Stromal cell of bone marrow (primary cell): ENCODE measurements at places on chromosomes 3 and 15.

DNA sequence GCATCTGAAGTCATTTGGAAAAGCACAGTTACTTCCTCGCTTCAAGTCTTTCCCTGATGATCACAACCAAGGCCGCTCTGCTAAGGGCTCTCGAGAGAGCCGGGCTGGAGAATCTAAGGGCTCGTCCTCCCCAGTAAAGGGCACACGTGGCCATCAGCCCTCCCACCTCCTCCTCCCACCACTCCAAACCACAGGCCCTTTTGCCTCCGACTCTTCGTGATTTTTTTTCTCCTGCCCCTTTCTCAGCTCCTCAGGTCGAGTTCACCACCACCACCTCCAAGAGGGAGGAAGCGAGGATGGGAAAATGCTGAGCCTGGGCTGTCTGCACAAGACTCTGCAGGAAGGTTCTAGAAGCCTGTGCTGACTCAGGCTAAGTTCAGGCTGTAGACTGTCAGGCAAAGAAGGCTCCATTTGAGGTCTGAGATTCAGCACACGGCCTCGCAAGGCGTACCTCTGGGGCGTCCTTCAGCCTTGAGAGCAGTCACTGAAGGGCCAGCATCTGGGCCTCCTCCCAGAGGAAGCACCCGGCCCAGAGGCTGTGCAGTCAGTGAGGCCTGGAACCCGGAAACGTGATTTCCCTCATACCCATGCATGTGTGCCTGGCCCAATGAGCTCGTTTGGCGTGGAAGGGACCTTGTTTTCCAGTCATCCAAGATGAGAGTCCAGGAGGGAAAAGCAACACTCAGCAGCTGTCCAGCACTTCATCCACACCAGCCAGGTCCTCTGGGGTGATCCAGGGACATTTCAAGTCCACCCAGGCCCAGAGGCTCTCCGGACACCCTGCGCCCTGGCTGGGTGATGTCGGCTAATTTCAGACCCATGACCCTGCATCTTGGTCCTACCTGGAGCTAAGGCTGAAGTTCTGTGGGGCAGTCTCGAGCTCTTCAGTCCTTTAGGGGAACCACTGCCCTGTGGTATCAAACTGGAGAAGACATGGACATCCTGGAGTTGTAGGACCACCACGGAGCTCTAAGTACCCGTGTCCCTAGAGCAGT, 196.8 kb downstream of the XXYLT1 start:
- DNase-seq = no peak

GRCh38 chr3:39641274-39641673, 168.1 kb upstream of the MYRIP start:
- no peak for DNase-seq

GRCh38 chr3:130934442-130935089, 40.7 kb downstream of the ATP2C1 start:
- no peak for DNase-seq

DNA sequence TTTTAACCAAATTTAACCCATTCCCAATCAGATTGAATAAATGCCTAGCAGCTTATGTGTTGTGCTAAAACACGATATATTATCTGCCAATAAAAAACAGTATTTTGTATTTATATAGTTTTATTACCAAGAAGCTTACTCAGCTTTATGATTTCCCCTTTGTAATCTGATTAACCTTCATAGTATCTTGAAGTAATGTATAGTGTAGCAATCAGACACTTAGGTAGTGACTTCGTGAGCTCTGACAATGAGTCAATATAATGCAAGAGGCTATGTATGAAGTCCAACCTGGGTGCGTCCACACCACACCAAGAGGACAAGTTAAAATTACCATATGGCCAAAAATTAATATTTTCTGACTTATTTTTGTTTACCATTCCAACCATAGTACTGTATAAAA, 2.1 kb upstream of the CNBP start:
- no peak for DNase-seq

DNA sequence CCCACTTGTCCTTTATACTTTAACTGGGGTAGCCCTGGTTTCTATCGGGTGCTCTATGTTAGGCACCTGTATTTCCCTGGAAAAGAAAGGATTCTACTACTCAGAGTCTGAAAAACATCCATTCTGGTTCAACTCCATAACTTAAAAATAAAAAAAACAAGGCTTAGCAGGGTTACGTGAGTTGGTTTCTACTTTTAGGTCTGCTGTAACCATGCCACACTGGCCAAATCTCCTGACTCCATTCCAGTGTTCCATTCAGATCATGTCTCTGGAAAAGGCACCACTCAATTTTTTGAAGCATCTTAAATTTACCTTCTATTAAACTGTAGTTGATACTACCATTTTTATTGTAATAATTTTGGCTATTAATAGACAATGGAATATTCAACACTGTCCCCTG, 62.1 kb downstream of the CAPN3 start:
- no peak for DNase-seq

GRCh38 chr15:74750751-74751150, 2.1 kb downstream of the CYP1A2 start:
- DNase-seq = no peak

DNA sequence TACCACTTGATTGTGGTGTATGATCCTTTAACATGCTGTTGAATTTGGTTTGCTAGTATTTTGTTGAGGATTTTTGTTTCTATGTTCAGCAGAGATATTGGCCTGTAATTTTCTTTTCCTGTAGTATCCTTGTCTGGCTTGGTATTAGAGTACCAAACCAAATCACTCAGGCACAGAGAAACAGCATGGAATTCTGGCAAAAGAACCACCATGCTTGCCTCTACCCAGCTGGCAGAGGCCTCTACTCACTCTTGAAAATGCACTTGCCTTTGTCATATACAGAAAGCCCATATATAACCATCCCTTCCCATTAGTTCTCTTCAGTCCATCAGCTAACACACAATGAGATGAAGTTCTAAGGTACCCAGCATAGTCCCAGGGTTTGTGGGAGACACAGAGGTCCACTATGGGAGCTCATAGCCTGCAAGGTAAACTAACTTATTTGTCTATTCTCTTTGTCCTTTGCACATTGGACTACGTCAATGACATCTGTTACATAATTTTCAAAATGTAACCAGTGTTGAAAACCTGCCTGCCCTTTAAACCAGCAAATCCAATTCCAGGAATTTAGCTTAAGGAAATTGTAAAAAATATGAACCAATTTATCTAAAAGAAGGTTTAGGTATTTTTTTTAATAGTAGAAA, 82.1 kb upstream of the POMGNT2 start:
- no peak for DNase-seq

DNA sequence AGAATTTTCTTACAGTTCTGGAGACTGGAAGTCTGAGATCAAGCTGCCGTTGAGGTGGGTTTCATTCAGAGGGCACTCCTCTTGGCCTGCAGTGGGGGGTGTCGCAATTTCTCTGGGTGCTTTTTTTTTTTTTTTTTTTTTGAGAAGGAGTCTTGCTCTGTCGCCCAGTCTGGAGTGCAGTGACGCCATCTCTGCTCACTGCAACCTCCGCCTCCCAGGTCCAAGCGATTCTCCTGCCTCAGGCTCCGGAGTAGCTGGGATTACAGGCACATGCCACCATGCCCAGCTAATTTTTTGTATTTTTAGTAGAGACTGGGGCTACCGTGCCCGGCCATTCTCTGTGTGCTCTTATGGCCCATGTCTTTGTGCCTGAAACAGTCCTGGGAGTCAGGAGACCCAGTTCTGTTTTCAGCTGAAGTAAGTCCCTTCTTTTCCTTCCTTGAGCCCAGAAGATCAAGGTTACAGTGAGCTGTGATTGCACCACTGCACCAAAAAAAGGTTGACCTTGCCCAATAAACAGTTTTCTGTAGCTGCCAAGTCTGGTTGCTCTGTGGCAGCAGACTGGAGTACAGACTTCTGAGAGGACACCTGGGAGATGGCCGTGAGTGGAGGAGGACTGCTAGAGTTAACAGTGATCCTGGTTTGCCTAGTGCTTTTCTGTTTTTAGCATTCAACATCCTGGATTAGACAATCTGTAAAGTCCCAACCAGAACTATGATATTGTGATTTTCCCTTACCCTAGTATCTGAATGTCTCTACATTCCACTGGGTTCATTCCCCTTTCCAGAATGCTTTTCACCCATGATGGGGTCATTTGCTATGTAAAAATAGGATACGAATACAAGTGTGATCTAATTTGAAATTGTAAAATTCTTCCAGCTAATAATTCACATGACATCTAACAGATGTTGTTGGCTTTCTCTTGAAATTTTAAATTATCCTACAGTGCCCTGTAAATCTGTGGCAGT, 76.6 kb upstream of the RNF7 start:
- DNase-seq = no peak

GRCh38 chr3:65564483-65564882, 474.2 kb downstream of the MAGI1 start:
- DNase-seq = no peak

DNA sequence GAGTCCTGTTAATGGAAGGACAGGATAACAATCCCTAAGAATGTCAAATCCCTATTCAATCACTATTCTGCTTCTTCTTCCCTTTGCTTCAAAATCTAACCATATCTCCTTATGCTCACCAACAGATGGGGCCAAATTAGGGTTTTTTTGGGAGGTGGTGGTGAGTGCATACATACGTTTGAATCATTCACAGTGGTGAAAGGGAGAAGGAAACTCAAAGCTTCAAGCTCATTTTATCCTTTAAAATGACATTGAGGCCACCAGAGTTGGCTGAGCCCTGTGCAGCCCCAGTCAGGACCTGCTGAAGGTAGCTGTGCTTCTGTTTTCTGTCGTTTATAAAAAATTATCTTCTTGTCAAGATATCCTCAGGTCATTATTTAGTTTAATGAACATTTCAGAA, 607.5 kb upstream of the AGTR1 start:
- DNase-seq = no peak

- peak; percentile 51 for DNase-seq
Measured at GRCh38 chr15:57861034-57861638, 154.6 kb downstream of the POLR2M start.

DNA sequence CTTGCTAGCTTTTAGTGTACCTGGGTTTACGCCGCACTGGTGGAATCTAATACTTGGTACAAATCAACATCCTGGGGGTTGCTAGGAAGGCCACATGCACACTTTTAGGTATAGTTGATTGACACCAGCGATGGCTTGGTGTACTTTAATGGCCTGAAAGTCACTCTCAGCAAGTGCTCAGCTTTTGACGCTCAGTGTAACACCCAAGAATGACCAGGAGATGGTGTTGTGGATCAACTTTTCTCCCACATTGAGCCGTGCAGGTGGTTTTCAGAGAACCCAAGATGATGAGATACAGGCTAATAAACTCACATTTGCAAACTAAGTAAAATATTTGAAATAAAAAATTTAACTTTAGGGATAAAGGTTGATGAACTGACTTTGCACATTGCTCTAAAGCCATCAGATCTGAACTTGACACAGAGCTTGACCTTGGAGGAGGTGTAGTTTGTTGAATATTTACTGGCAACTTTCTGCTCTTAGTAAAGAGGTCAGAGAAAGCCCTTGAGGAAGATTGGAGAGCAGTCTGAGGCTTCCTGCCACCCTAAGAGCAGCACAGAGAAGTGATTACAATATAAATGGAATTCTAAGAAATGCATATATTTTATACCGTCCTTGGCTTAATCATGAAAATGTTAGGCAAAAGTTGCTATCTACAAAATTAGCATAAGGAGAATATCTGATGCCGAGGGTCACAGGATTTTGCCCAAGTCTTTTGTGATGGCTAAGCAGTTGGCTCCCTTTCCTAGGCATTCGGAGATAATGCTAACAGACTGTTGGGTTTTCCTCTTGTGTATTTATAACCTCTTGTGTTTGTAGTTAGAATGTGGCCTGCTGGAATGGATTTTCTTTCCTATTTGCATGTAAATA, 143.4 kb upstream of the RASGRP1 start:
- no peak for DNase-seq

- DNase-seq = peak; percentile 54
Measured at GRCh38 chr15:71440489-71441110, 325.3 kb downstream of the THSD4 start.

GRCh38 chr3:185984203-185984602, 46.4 kb upstream of the TRA2B start:
- no peak for DNase-seq

DNA sequence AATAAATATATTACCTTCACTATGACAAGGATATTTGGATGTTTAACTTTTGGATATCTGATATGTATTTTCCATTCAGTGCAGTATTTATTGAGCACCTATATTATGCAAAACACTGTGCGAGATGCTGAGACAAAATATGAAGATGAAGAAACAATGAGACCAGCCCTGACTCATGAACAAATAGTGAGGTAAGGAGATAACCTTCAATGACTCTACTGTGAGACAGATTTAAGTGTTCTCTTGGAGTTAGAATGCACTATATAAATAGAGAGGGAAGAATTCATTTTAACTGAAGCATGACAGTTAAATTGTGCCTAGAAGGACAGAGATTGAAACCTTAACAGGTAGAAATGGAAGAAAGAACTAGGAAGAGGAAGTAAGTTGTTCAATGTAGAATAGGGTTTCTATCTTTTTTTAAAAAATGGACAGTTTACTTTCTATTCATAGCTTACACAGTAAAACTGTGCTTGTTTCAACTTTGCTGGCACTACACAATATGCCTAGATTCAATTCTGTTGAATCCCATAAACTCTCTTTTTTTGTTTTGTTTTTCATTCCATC, 124.2 kb downstream of the ZBTB20 start:
- DNase-seq = no peak

DNA sequence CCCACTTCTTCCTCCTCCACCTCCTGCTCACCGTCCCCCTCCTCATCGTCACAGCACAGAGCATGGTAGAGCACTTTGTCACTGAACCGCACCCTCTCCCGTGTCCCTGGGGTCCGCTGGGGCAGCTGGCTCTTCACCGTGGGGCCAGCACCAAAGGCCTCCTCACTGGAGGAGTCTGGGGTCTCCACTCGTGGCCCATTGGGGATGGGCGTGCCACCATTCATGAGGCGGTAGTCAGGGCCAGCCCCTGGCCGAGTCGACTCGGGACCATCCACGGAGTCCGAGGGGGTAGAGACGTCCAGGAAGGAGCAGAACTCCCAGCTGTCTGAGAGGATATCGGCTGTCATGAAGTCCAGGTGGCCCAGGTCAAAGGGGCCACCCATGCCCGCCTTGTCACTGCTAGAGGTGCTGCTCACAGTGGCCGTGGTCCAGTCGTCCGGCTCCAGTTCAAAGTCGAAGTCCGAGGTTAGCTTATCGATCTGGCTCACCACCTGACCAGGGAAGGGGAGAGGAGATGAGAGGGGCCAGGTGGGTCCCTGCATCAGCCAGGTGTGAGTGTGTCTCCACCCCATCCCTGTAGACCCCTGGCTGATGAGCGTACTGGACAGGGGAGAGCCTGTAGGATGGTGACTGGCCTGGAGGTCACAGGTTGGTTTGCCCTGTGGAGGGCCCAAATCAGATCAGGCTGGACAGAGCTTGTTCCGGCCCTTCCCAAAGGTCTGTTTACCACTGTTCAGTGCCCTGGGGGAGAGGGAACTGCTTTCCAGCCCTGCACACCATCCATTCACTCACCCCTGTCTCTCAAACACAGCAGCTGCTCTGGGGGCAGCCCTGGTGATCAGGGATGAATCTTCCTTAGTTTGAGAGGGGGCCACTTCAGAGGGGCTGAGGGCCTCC, 12.8 kb downstream of the INSYN1 start:
- DNase-seq = no peak
